ENCODE measurements at places on chromosomes 11 and 22. TPM values are rescaled to one million over a fixed set of nuclear protein-coding genes. Genes with fewer than 3 reads are reported as not detected.

GRCh38 chr11:65479184-65480145, 19.4 kb upstream of the MALAT1 start:
- peaks cover 75% of the 10 kb centered on the region for H3K4me1 ChIP-seq
- H3K36me3 ChIP-seq = no peaks in the 10 kb centered on the region
- DNase-seq = no peak

GRCh38 chr11:95790933-95791708, 823 bp downstream of the CEP57 start:
- H3K27ac ChIP-seq = peak overlapping the region; percentile 97
- H3K36me3 ChIP-seq = peaks cover 20% of the 10 kb centered on the region
- H3K27me3 ChIP-seq = no peaks in the 10 kb centered on the region
- no peak for DNase-seq

DNA sequence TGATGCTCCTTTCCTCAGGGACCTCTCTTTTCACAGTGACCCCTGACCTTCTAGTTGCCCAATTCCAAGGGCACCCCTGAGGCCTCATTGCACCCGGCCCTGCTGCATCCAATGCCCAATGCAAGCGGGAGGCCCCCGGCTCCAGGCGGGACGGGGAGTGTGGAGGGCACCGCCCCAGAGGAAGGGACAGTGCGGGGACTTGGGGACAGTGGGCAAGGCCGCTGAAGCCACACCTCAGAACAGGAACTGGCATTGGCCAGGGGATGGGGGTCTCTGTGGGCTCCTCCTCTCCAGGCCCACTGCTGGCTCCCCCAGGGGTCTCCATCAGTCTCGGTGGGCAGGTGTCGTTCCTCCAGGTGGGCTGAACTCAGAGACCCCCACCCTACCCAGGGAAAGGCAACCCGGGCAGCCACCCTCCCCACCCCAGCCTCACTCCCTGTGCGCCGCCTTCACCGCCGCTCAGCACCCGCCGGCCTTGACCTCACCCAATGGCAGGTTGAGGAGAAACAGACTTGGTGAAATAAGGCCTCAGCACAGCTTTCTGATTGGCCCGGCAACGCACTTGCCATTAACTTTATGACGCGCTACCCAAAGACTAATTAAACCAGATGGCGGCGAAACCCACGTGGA, 1312.0 kb downstream of the BRD1 start:
- DNase-seq = no peak
- H3K27ac ChIP-seq = no peak overlapping the region
- H3K4me3 ChIP-seq = no peak overlapping the region
- H3K4me1 ChIP-seq = no peaks in the 10 kb centered on the region
- H3K36me3 ChIP-seq = no peaks in the 10 kb centered on the region

- no peak overlapping the region for H3K4me3 ChIP-seq
- H3K36me3 ChIP-seq = no peaks in the 10 kb centered on the region
- no peaks in the 10 kb centered on the region for H3K4me1 ChIP-seq
- no peak overlapping the region for H3K27ac ChIP-seq
- 0 out of 2 replicates have a peak, but pooled peaks cover 3% of the 10 kb centered on the region for H3K27me3 ChIP-seq
- no peak for DNase-seq
These were observed 54.3 kb upstream of the MYEOV start for GRCh38 chr11:69239641-69240040.

- H3K4me3 ChIP-seq = no peak overlapping the region
- H3K36me3 ChIP-seq = no peaks in the 10 kb centered on the region
- DNase-seq = no peak
- 0 out of 2 replicates have a peak overlapping the region, but pooled peaks have one; percentile 11 for H3K27ac ChIP-seq
These were observed 47.8 kb downstream of the ARRB1 start for GRCh38 chr11:75303544-75304224.

- H3K36me3 ChIP-seq = no peaks in the 10 kb centered on the region
- H3K4me1 ChIP-seq = peaks cover 5% of the 10 kb centered on the region
- no peak for DNase-seq
- peak overlapping the region; percentile 70 for H3K27ac ChIP-seq
- H3K27me3 ChIP-seq = no peaks in the 10 kb centered on the region
These were observed 21.9 kb downstream of the SERPINH1 start for GRCh38 chr11:75583718-75584658.

DNA sequence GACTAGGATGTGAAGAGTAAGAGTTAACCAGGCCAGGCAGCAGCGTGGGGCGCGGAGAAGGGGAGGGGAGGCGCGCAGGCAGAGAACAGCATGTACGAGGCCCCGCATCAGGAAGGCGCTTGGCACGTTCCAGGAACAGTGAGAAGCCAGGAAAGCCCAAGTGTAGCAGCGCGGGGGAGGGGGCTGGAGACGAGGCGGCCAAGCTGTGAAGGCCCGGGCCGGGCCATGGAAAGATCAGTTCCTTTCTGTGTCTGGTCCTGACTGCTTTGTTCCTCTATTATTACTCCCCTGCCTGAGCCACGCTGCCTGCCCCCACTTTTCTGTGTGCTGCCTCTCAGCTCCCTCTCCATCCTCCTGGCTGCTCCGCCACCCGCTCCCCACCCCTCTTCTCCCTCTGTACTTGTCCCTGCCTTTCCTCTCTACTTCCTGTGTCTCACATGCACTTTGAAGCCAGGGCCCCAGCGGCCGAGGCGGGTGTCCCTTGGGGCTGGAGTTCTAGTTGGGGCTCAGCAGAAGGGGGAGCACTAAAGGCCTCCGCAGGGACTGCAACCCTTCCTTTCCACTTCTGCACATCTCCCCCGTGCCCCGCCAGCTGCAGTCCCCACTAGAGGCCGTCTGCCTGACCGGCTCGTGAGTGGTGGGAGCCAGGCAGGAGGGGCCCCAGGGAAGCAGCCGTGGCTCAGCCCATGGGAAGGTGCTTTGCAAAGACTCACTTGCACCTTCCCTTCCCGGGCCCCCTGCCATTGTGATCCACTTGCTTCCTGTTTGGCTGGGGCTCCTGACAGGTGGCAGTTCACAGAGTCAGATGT, 63.7 kb downstream of the PRDM11 start:
- no peaks in the 10 kb centered on the region for H3K36me3 ChIP-seq
- no peaks in the 10 kb centered on the region for H3K4me1 ChIP-seq

Gene DBX1
- not detected for total RNA-seq

Gene LRFN4
- total RNA-seq = 56.7 TPM
